CMK (cell line): ENCODE measurements at places on chromosomes 1 and 21.

DNA sequence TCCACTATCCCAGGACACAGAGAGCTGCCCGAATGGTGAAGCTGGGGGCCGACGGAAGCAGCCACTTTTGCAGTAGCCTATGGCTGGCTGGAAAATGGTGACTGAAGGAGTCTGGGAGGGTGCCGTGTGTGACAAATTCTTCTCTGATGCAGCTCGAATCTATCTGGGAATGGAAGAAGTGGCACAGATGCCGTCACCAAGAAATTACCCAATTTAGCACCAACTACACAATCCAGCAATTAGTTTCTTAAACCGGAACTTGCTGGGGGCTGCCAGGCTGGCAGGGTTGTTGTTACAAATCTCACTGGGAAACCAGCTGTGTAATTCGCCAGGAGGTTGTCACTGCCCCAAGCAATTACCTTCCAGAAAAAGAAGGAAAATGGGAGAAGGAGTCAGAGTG is 18.0 kb downstream of the DLGAP3 start:
- no peak for DNase-seq

DNA sequence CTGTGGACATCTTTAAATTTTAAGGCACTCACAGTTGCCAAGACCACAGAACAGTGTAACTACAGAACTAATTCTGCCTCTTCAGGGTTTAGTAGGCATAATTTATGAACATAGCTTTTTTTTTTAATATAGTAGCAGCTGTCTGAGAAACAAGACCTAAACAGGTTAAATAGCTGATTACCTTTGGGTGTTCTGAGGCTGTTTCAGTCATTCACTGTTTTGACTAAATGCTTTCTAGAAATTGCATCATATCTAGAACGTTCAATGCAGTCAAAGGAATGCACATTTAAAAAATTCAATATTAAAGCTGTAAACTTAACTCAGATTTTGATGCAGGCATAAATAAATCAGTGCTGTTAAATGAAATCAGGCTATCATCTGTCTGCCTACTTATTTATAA is 101.6 kb downstream of the BRINP3 start:
- no peak for DNase-seq

GRCh38 chr21:43820466-43820865 is 31.1 kb downstream of the RRP1 start:
- DNase-seq: no peak

GRCh38 chr1:39331647-39332046 is 127.2 kb downstream of the MACF1 start:
- DNase-seq: no peak
